SHP77 treated with DMSO at 0.1 percent for 48 hours (cell line): ENCODE measurements at places on chromosomes 11 and 22.

GRCh38 chr22:29727131-29727523 is 7.3 kb downstream of the CABP7 start:
- DNase-seq = no peak

GRCh38 chr22:23534201-23534850 is 45.8 kb downstream of the IGLL1 start:
- DNase-seq = no peak

DNA sequence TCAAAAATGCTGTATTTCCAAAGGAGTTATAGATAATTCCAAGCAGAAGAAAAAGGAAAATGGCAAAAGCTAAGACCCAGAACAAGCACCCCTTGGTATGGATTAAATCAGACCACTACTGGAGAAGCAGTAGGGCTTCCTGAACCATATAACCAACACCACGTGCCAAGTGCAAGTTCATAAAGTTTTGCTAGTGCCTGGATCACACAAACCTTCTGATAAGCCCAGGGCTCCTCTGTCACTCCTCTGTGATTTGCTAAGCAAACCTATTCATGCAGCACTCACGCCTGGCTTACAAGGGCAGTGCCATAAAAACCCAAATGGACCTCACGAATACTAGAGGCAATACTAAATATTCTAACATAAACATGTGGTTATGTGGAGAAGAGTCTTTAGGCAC is 13.3 kb downstream of the LARGE1 start:
- no peak for DNase-seq

DNA sequence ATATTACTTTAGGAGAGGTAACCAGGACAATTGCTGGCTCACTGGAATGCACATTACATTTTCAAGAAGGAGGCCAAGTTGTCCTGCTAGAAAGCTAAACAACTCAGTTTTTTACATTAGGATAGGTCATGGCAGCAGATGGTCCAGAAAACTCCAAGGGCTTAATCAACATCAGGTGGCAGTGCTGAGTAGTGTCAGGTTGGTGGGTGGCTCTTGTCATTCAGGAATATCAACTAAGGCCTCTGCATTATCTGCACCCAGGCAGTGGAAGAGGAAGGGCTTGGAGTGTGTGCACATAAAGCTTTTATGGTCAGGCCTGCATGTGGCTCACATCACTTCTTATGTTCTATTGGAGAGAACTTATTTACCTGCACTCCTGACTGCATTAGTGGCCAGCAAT is 32.2 kb upstream of the OR4B1 start:
- DNase-seq = no peak

DNA sequence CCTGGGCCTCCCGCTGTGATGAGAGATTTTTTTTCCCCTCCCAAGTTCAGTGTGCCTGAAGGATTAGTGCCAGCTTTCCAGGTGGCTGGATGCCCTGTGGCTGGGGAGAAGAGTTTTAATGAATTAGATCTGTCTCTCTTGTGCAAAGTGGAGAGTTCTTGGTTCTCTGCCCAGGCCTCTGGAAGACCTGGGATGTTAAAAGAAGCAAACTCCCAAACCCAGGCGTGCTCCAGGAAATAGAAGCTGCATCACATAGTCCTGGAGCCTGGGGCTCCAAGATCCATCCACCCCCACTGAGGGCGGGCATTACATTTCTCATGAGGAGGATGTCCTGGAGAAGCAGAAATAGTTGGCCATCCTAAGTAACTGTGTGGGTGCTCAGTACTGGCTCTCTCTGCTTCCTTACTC is 30.6 kb downstream of the SDHAF2 start:
- no peak for DNase-seq

DNA sequence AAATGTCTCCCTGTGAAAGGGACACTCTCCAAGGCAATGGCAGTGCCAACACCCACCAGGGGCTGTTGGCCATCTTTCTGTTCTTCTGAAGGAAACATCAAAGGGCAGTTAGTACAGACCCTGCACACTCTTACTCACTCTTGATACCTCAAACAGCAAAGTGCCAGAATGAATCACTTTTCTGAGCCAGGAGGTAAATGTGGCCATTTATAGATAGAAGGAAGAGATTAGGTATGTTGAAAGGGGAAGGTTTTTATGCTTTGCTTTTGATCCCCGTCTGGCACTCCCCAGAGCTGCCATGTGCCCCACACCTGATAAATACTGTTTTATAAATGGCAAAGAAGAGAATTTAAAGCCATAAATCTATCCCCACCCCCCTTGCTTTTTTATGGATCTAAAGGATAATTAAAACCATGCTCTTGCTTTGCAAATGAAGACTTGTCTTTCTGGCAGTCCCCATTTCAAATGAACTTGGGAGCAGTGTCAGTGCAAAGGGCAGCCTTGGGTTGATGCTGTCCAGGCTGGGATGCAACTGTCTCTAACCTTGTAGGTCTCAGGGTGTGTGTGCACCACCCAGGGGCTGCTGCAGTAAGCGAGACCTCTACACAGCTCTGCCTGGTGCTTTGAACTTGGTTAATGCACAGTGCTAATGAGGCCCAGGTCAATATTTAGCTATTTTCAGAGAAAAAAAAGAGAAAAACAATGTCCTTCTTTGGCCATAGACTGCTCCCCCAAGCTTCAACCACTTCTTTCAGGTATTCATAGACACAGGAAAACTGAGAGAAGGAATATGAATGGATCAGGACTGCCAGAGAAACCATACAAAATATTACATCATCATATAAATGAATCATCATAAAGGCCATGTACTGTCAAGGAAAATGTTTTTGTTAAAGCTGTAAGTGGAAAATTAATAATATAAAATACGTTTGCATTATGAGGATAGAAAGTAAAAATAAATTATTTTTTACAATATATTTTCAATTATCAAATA is 207.5 kb downstream of the ETS1 start:
- no peak for DNase-seq
